Nucleus accumbens (tissue), 56 donors: ENCODE measurements at places on chromosomes 4 and X.

GRCh38 chr4:164212134-164212533 is 541.8 kb upstream of the SMIM31 start:
- no peak for DNase-seq

DNA sequence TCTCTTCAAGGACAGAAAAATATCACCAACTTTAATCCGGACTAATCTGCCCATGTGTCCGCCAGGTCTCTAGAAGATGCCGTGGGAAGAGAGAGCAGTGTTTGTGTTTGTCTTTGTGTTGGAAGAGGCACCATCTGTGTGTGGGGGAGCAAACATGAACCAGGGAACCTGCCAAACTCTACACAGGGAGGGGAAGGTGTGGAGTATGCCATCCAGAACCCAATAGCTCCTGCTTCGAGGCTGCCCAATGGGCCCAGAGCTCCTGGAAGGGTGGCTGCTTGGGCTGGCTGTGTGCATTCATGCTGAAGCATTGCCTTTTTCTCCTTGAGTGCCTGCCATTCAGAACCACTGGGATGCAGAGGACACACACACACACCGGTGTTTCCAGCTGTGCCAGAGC is 536.2 kb downstream of the MID1IP1 start:
- DNase-seq, result no peak

DNA sequence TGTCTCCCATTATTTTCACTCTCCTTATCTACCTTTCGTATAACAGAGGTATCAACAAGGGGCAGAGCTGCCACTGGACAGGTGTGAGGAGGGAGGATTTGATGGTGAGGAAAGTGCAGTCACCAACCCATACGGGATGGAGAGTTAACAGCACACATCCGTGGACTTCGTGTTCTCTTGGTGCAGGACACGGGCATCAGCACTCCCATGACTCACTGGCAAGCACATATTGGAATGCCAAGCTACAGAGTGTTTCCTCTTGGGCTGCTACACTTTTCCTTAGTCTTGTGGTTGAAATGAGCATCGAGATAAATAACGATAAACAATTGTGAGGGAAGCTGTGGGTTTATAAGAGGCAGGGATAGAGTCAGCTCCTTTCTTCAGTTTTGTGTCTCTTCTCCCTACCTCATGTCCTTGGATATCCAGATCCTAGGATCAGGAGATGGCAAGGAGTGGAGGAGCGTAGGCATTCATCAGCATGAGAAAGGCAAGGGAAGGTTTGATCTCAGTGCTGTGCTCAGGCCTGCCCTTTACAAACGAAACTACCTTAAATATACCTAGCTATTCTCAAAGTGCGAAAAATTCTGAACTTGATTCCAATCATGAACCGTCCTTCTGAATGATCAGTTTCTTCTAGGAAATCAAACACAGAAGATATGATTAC is 96.3 kb downstream of the ZNF827 start:
- DNase-seq, result no peak

DNA sequence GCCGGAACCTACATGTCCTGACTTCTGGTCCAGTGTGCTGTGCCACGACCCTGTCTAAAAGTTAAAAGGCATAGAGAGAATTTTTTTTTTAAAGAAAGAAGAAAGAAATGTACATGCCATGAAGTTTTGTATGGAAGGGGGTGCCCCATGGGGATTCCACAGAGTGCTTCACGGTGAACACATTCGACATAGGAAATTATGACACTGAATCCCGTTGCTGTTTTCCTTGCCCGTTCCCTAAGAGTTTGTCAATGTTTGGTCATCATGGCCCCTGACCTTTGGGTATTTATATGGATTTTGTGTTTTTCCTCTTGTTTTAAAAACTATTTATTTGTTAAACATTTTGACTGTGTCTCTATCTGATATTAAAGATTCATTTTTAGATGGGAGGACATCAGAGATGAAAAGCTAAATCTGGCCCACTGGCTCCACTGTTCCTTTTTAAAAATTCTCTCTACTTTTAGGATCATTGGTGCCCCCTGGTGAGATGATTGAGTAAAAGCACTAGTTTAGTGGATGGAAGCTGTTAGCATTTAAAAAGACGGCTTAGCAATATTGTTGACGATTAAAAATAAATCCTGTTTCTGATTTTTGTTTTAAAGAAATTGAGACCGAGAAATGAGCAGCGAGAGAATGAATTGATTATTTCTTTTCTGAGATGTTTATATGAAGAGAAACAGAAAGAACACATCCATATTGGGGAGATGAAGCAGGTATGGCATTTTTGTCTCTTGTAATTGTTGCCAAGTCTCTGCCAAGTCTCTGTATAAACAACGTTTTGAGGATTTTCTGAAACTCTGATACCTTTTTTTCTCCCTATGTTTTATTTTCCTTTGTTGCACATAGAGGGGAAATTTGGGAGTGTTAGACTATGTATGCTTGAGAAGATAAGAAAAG is 75.0 kb downstream of the PTTG2 start:
- DNase-seq, result peak; percentile 28

- DNase-seq, result no peak
Observed at GRCh38 chrX:9789555-9789954, 3.3 kb downstream of the SHROOM2 start.

- no peak for DNase-seq
Observed at GRCh38 chrX:120244395-120244734, 6.2 kb upstream of the ZBTB33 start.

DNA sequence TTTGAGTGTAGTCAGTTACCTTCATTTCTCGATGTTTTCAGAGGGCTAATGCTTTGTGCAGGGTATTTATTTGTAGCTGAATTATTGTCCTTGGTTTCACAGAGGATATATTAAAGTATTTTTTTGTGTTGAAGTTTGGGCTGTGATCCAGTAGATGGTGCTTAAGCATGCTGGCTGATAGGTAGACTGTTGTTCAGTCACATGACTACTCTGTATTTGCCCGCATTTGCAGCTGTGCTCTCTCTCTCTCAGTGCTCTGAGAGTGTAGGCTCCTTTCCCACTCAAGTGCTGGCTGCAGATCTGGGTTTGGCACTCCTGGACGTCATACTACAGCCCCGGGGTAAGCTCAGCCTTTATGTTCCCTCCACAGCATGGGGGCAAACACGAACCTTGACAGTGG is 21.7 kb downstream of the RAB40AL start:
- no peak for DNase-seq

DNA sequence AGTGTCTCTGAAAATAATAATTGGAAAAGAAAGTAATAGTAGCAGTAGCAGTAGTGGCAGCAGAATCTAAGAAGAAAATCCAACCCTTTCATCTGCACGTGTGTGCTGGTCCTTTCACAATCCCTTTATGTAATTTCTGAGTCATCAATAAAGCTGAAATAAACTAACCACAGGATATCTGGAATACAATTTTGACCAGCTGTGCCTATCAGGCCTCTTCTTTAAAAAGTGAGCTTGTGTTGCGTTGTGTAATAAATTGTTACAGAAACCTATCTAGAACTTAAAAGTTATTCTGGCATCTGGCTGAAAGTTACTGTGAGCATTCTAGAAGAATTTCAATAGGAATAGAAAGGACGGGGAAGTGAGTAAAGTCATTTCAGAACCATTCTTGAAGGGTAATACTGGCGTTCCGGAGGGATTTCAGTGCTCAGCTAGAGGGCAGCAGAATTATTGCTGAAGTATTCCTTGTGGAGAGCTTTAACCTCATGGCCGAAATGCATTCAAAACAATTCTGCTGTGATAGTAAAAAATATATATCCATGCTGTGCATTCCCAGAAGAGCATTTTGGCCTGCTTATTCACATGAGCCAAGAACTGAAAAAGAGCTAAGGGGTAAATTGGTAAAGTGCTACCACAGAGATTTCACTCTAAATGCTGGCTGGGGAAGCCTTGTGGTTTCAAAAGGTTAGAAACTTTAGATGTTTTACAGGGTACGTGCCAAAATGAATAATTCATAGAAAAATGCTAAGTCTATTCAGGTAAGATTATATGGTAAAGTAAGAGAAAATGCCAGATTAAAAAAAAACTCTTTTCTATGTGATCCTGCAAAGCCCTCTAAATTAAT is 260.6 kb downstream of the NKX6-1 start:
- DNase-seq, result no peak

- no peak for DNase-seq
Observed at GRCh38 chrX:153468008-153468580, 2.3 kb downstream of the HAUS7 start.

GRCh38 chrX:148534291-148534690 is 33.9 kb downstream of the AFF2 start:
- no peak for DNase-seq

GRCh38 chrX:9912351-9913145 is 54.6 kb upstream of the CLDN34 start:
- DNase-seq, result peak; percentile 10

DNA sequence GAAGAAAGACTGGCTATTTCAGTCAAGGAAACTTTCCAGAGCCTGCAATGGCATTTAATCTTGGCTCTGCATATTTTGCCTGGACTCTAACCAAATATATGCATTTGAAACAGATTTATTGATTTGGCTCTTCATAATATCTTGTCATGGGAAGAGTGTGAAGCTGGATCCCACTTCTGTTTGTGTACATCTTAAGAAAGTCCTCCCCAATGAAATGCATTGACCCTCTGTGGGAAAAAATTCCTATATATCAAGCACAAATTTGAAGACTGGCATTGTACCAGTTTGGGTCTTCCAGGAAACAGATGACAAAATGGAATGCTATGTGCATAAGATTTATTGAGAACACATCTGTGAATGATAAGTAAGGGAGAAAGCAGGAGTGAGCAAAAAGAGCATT is 897.3 kb upstream of the TENM3 start:
- DNase-seq, result no peak

DNA sequence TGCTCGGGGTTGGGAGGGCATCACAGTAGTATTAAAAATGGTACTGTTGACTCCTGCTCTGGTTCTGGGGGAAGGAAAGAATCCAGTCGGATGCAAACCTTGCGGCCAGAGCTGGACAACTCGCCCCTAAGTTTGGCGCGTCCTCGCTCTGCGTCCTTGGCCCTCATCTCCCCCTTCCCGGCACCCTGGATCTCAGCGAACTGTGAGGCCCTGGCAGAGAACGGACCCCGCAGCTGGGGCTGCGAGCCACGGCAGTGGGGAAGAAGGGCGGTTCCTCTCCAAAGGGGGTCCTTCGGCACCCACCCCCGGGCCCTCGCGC is 14.0 kb downstream of the ARHGEF6 start:
- no peak for DNase-seq

DNA sequence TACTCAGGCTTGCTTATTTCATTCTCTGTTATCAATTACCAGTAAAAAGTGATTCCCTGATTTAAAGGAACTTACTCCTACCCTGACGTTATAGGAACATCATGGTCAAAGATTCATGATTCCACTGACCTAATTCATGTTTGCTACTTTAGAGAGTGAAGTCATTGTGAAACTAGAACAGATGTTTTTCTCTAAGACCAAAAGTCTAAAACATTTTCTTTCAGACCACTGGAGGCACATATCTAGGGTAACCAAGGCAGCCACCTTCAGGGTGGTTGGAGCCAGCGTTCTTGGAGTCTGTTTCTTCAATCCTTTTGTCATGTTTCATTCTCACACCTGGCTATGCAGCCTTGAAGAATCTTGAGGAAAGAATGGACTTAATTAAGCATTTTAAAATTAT is 77.8 kb downstream of the GALNTL6 start:
- no peak for DNase-seq

DNA sequence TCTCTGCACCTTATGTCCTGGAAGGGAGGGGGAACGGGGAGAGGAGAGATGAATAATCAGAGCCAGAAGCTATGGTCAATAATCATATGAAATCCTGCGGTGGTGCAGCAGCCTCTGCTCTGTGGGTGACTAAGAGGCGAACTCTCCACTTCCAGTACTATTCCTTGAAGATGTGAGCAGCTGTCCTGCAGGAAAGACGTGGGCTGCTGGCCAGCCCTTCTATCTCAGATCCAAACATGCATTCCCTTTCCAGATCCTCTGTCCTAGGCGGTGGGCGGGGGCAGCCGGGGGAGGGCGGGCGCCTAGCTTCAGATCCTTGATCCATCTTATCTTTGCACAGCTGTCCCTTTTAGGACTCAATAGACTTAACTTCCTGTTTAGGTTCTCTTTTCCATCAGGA is 34.5 kb downstream of the SPINK2 start:
- DNase-seq, result no peak

- DNase-seq, result no peak
Observed at GRCh38 chr4:171007618-171008390, 805.4 kb upstream of the GALNTL6 start.

DNA sequence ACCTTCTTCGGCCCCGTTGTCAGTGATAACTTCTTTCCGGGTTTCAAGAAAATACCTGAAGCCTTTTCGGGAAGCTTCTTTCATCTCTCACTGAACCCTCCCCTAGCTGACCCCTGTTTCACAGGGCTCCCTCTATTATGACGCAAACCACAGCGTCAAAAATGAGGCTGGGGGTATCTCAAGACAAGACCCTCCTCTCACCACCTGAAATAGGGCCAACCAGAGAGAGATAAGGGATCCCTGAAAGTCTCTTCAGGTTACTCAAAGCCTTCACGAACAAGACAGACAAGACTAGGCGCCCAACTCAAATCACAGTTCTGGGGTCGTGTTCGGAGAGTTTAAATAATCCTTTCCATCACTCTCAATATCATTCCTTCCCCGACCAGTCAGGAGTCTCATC is 1.2 kb downstream of the PHF8 start:
- no peak for DNase-seq
